Stimulated activated CD4-positive, alpha-beta T cell treated with anti-CD3 and anti-CD28 coated beads, Interleukin-12 subunit alpha, Interleukin-12 subunit beta, amount 100 ng/mL, for 4 hours (primary cell): ENCODE measurements at places on chromosomes 2 and 18.

DNA sequence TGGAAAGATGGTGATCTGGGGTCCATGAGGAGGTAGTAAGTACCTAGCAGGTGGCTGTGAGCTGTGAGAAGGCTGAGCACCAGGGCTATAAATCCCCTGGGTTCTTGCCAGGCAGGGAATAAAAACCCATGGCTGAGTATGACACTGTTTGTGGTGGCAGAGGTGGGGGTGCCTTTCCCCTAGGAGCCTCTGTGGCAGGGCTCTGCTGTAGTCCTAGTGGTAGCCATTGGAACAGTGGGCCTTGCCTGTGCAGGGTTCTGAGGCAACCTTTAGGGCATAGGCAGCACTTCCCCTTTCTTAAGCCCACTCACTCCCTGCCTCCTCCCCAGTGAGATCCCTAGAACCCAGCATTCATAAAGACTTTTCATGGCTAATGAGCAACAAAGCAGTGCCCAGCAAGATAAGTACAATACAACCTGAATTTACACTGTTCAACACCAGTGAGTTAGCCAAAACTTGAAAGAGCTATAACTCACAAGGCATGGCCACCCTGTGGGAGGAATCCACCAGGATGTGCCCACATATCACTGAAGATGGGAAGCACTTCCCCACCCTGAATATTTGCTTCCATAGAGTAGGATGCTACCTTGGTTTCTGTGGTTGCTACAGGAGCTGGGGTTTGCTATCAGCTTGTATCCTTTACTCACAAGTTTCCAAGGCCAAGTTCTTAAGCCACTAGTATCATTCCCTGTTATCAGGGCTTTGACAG is 100.9 kb upstream of the NEUROD1 start:
- DNase-seq, result no peak

- DNase-seq, result no peak
Measured at GRCh38 chr18:12324991-12325725, 17.1 kb downstream of the TUBB6 start.

GRCh38 chr18:36519358-36519757 is 221.8 kb downstream of the FHOD3 start:
- DNase-seq, result no peak

- DNase-seq, result no peak
Measured at GRCh38 chr18:25825056-25825455, 265.4 kb downstream of the SS18 start.

GRCh38 chr2:178448968-178449661 is 1.9 kb downstream of the PRKRA start:
- DNase-seq, result no peak

GRCh38 chr2:142585785-142586184 is 291.7 kb upstream of the KYNU start:
- no peak for DNase-seq

DNA sequence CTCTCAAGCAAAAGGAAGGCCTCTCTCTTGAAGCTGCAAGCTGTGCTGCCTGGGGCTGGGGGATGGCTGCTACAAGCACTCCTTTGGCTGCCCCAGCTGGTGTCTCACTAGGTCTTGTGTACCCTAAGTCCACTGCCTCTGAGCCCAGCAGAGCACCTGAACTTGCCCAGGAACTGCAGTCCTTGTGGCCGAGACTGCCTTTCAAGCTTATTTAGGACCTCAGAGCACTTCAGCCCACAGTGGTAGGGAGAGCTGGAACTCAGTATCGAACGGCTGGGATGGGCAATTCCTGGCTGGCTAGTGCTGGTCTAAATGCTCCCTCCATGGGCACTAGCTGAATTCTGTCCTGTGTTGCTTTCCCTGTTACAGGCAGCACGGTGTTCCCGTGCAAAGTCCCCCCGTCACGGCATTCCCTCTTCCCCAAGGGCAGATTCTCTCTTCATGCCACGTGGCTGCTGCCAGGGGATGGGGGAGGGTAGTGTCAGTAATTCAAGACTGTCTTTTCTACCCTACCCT is 25.9 kb downstream of the STPG4 start:
- DNase-seq, result no peak

- no peak for DNase-seq
Measured at GRCh38 chr18:12029786-12030584, 48.7 kb downstream of the IMPA2 start.

- no peak for DNase-seq
Measured at GRCh38 chr2:2159336-2159735, 171.7 kb downstream of the MYT1L start.

DNA sequence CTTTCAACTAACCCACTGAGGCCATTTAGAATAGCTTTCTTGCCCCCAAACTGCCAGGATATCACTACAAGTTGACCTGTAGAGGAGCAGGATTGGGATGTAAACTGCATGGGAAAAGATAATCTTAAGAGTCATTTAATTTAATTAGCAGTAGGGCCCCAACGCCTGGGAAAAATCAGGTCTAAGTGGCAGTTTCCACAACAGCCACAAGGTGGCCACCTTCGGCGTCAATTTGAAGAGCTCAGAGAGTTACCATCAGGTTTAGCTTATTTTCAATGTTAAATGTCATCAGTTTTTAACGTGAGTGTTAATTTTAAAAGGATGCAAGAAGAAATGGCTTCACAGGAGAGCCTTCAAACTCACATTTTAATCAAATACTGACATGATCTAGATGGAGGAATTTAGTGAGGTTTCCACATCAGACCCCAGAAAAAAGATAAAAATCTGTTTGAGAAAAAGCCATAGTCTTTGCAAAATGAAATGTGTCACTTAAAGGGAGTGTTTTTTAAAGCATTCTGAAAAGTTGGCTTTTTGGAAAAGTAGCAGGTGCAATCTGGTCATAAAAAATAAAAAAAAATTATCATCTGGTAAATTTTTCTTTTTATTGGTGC is 77.3 kb upstream of the UPP2 start:
- DNase-seq, result peak; percentile 56

- DNase-seq, result no peak
Measured at GRCh38 chr2:111200333-111200881, 79.7 kb downstream of the BCL2L11 start.

GRCh38 chr18:22451796-22452195 is 34.1 kb upstream of the CTAGE1 start:
- no peak for DNase-seq
